Left ventricle myocardium inferior (tissue), 1 donor: ENCODE measurements at places on chromosomes 16 and 17. TPM values are rescaled to one million over a fixed set of nuclear protein-coding genes. Genes with fewer than 3 reads are reported as not detected.

Gene CSNK2A2
- total RNA-seq = 31.5 TPM

Gene ASPHD1
- not detected for total RNA-seq

Gene HSD17B2
- total RNA-seq = not detected

Gene IGFALS
- total RNA-seq = not detected

Gene TMEM220
- 6.4 TPM for total RNA-seq

Gene DERL2
- 32.5 TPM for total RNA-seq

Gene ATP1B2
- total RNA-seq = 2.8 TPM

Gene CHTF18
- total RNA-seq = 3.1 TPM

Gene PRR35
- total RNA-seq = not detected

Gene NACA2
- total RNA-seq = not detected

Gene GDPD3
- 2.3 TPM for total RNA-seq

Gene MYH8
- not detected for total RNA-seq

Gene USB1
- 35.2 TPM for total RNA-seq

Gene TRPV3
- 1.0 TPM for total RNA-seq

Gene PLSCR3
- total RNA-seq = 20.1 TPM

Gene TMEM238L
- not detected for total RNA-seq

Gene GUCY2D
- total RNA-seq = not detected
